ENCODE measurements at places on chromosomes 6 and 20.

DNA sequence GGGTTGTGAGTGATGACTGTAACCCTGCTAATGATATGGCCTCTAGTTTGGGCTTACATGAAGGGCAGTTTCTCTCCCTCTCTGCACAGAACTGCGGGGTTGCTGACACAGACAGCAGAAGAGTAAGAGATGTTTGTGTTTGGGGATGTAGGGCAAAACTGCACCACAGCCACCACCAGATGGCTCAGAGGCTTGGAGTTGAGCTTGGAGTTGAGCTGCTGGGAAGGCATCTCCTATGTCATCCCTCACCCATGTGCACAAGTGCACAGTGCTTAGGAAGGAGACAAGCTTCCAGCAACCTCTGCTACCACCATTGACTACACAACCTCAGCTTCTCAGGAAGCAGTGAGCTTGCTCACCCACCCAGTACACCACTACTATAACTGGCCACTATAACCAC, 303.9 kb upstream of the DEFB112 start:
- H3K4me3 ChIP-seq, result no peak overlapping the region
- no peak for DNase-seq
- no peaks in the 10 kb centered on the region for H3K4me1 ChIP-seq
- no peaks in the 10 kb centered on the region for H3K27me3 ChIP-seq

- no peak for DNase-seq
- H3K36me3 ChIP-seq, result no peaks in the 10 kb centered on the region
- no peaks in the 10 kb centered on the region for H3K27me3 ChIP-seq
- no peak overlapping the region for H3K4me3 ChIP-seq
These were observed 192.7 kb downstream of the ARHGAP18 start for GRCh38 chr6:129517288-129517687.

- no peaks in the 10 kb centered on the region for H3K36me3 ChIP-seq
- no peaks in the 10 kb centered on the region for H3K4me1 ChIP-seq
- no peak overlapping the region for H3K4me3 ChIP-seq
- H3K27me3 ChIP-seq, result no peaks in the 10 kb centered on the region
These were observed 780.3 kb downstream of the PHF3 start for GRCh38 chr6:64415926-64416325.

GRCh38 chr6:76072562-76072961, at the start of gene IMPG1:
Gene IMPG1, minus strand, starts transcription at chr6:76072662. Its CDS starts 174 bp downstream, at chr6:76072488.
- no peaks in the 10 kb centered on the region for H3K27me3 ChIP-seq
- no peaks in the 10 kb centered on the region for H3K36me3 ChIP-seq
- H3K27ac ChIP-seq, result no peak within 1 kb of the TSS
- H3K4me3 ChIP-seq, result no peak within 1 kb of the TSS

DNA sequence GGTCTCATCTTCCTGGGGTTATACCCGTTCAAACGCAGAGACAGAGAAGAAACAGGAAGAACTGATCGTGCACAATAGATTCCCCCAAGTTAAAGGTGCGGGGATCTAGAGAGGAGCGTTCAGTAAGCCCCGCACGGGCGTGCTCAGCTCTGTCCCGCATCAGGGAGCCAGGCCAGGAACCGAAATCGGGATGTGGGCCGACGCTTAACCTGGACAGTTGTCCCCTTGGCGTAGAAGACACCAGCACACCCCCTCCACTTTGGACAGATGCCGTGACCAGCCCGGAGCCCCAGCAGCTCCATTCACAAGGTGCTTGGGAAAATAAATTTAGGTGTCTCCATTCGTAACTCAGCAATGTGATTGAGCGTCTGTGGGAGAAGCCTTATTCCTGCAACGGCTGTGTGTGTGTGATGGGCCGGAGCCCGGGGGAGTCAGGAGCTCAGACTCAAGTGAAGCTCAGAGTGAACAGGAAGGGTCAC, 24.0 kb upstream of the GATA5 start:
- peaks cover 2% of the 10 kb centered on the region for H3K27me3 ChIP-seq
- H3K4me1 ChIP-seq, result peaks cover 6% of the 10 kb centered on the region

DNA sequence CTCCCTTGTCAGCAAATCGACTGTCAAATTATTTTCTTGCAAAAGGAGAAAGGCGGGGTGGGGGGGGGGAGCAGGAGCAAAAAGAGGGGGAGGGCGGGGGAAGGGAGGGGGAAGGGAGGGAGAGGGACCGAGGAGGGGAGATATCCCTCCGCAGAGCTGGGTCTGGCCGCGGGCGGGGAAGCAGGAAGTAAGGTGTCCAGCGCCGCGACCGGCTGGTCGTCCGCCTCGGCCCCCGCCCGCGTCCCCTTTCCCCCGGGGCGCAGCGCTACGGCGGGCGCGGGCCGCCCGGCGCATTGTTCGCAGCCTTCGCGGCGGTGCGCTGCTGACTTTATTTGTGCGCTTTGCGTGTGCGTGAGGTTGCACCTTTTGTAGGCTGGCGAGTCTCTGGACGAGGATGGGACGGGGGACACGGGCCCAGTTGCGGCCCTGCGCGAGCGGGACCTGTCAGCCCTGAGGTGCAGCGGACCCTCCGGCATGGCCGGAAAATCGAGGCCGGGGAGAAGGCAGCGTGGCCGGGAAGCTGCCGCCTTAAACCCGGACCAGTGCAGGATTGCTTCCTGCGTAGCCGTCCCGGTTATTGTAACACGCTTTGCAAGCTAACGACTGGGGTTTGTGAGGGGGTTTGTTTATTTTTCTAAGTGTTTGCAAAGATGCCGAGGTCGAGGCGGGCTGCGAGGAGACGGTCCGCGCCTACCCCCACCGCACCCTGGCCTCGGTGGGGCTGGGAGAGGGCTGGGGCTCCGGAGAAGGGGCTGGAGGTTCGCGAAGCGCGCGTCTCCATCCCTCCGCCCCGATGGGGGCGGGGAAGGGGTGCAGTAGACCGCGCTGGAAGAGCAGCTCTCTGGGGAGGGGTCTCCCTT, 675 bp upstream of the TRERF1 start:
- H3K4me3 ChIP-seq, result peak overlapping the region; percentile 71
- H3K27ac ChIP-seq, result peak overlapping the region; percentile 83
- H3K36me3 ChIP-seq, result no peaks in the 10 kb centered on the region

GRCh38 chr6:42821846-42822245, 40.0 kb downstream of the BICRAL start:
- no peaks in the 10 kb centered on the region for H3K27me3 ChIP-seq
- H3K4me3 ChIP-seq, result no peak overlapping the region
- DNase-seq, result no peak
- H3K27ac ChIP-seq, result no peak overlapping the region
- H3K4me1 ChIP-seq, result no peaks in the 10 kb centered on the region
- peaks cover 9% of the 10 kb centered on the region for H3K36me3 ChIP-seq

GRCh38 chr6:75024828-75025227, 181.0 kb downstream of the COL12A1 start:
- no peak for DNase-seq
- no peak overlapping the region for H3K27ac ChIP-seq
- H3K36me3 ChIP-seq, result no peaks in the 10 kb centered on the region
- no peaks in the 10 kb centered on the region for H3K4me1 ChIP-seq
- H3K4me3 ChIP-seq, result no peak overlapping the region

Data from liver (tissue), 10 donors.